ENCODE measurements at places on chromosomes 1 and 21.

GRCh38 chr1:221532071-221532773, 209.7 kb downstream of the DUSP10 start:
- DNase-seq = no peak

- no peak for DNase-seq
These were observed 338.9 kb upstream of the PRMT6 start for GRCh38 chr1:106717591-106717990.

- no peak for DNase-seq
These were observed 93.5 kb downstream of the KIF26B start for GRCh38 chr1:245248231-245248731.

- no peak for DNase-seq
These were observed 127.8 kb downstream of the LMX1A start for GRCh38 chr1:165228676-165229075.

- no peak for DNase-seq
These were observed 67.4 kb downstream of the ST6GALNAC3 start for GRCh38 chr1:76141929-76142328.

GRCh38 chr1:199182186-199182843, 543.5 kb downstream of the PTPRC start:
- no peak for DNase-seq

- DNase-seq = no peak
These were observed 13.9 kb downstream of the OR14I1 start for GRCh38 chr1:248688527-248689298.

- DNase-seq = no peak
These were observed 3.4 kb downstream of the CTTNBP2NL start for GRCh38 chr1:112399456-112399855.

GRCh38 chr1:226679853-226680516, 59.1 kb downstream of the ITPKB start:
- no peak for DNase-seq

- no peak for DNase-seq
These were observed 22.9 kb downstream of the DDX20 start for GRCh38 chr1:111778541-111779051.

DNA sequence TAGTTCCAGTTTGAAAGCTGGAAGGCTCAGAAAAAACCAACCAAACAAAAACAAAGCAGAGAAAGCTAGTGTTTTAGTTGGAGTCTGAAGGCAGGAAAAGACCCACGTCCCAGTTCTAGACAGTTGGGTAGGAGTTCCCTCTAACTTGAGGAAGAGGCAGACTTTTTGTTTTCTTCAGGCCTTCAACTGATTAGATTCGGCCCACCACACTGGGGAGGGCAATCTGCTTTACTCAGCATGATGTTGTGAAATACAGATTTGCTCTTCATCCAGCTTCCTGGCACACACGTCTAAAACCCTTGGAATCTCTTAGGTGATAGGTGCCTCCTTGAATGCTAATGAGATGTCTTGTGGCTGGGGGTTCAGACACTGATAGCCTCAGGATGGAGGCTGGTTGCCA, 49.1 kb upstream of the CSF3R start:
- DNase-seq = no peak

- no peak for DNase-seq
These were observed 7.0 kb downstream of the ADORA3 start for GRCh38 chr1:111496398-111496797.

- DNase-seq = no peak
These were observed 358.4 kb upstream of the ST6GALNAC5 start for GRCh38 chr1:76508871-76509270.

GRCh38 chr1:94037392-94038229, 83.3 kb downstream of the ABCA4 start:
- DNase-seq = no peak

DNA sequence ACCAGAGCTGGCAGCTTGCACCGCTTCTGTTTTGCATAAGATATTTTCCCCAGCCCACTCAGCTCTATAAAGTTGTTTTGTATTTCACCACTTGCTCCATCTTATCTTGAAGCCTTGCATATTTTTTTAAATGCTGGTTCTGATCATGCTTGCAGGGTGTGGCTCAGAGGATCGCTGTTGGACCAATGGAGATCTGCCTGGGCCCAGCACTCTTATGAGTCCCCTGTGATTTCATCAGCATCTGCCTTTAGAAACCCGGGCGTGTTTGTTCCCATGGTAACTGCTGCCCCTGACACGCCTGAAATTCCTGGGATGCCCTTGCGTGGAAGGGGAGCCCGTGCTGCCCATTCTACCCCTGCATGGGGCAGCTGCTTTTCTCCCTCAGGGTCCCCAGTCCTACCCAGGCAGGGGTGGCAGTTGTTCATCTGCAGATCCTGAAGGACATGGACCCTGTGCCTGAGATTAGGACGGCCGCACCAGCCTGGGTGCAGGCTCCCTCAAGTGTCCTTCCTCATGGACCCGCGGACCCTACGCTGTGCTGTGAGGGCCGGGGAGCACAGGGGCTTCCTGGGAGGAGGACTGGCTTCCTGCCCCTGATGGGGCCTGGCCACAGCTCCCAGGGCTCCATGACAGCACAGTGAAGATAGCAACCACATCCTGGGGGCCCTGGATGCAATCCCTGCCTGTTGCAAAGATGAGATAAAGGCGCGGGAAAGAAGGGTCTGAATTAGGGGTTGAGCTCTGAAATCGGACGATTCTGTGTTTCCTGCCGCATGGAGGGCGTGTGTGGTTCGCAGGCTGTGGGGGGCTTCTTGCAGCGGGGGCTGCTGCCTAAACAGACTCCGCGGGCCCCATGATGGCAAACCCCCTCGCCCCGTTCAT, 226.5 kb downstream of the SDCCAG8 start:
- DNase-seq = no peak

All from NK-92 treated with Interleukin-12 subunit alpha and Interleukin-12 subunit beta, amount 100 ng/mL, for 24 hours (cell line).